CD4-positive, alpha-beta T cell treated with Interleukin-4 for 1 hour (primary cell): ENCODE measurements at places on chromosomes 3 and 15.
A peak's percentile ranks its signal among the peaks of the same experiment; 100 is the strongest.

- no peak for DNase-seq
Measured at GRCh38 chr15:92130244-92130643, 263.4 kb upstream of the ST8SIA2 start.

DNA sequence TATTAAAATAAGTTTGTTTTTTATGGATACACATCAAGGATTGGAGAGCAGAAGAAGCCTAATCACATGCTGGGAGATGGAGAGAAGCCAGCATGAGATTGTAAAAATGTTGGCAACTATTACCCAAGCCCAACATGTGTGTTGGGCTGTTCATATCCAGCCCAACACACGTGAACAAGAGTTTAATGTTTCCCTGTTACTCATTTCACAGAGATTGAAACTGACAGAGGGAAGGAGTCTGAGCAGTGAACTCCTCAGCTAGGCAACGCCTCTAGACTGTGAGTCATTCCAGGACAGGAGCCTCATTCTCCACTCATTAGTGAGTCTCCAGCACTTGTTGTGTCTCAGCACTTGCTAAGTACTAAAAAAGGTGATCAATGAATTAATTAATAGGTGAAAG, 43.2 kb upstream of the CMSS1 start:
- DNase-seq = no peak

DNA sequence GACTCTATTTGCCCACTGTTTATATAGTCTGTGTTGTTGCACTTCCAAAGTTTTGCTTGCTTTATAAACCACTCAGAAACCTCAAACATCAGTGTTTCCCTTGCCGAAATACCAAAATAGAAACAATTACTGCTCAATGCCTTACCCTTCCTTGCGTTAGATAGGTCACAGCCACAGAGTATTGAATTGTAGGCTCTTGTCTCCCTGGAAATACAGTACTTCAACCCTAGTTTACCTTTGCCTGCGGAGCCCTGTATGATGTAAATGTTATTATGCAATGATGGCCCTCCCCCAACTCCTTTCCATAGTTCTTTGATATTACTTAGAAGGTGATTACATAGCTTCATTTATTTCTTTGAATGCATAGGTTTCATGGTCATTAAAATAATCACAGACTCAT, 44.2 kb downstream of the SOX2 start:
- no peak for DNase-seq

- no peak for DNase-seq
Measured at GRCh38 chr15:27730868-27731267, 368.2 kb downstream of the OCA2 start.

DNA sequence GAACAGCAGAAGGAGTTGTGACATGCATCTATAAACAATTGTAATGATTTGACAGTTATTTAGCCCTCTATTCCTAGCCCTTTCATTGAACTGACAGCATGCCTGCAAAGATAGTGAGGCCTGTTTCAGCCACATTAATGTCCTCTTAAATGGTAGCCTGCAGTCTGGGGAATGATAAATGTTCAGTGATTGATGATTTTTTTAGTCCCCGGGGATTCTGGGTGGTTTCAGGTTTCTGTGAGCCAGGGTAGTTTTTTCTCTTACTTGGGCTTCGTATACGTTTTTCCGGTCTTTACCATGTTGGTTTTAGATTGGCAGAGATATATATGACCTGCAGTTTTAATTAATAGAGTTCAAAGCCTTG, 172.0 kb downstream of the TCF12 start:
- no peak for DNase-seq

DNA sequence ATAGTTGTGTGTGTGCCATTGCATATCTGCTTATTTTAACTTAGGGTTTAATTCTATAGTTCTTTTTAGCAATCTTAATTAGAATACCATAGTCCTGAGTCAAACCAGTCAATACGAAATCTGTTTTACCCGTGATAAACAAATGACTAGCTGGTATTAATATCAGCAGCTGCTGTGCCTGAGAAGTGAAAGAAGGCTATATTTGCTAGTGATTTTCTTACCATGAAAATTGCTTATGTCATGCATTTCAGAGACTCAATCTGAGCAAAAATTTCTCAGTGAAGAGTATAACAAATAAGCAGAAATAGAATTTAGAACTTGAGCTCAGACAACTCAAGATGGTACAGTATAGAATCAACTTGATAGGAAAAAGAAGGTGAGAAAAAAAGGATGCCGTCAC, 820.4 kb downstream of the NAALADL2 start:
- no peak for DNase-seq

DNA sequence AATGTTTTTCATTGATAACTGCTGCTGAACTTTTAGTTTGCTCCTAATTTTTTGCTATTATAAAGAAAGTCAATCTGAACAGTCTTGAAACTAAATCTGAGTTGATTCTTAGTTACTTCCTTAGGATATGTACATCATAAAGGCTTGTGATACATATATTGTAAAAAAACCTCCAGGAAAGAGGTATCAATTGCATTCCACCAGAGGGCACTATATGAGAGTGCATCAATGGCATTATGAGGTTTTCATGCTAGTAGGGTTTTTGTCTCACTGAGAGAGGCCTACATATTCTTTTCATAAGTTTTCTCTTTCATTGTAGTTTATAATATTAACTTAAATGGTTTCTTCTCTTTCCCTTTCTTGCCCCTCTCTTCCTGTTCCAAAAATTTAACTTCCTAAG, 46.9 kb downstream of the PIK3R4 start:
- peak; percentile 40 for DNase-seq

DNA sequence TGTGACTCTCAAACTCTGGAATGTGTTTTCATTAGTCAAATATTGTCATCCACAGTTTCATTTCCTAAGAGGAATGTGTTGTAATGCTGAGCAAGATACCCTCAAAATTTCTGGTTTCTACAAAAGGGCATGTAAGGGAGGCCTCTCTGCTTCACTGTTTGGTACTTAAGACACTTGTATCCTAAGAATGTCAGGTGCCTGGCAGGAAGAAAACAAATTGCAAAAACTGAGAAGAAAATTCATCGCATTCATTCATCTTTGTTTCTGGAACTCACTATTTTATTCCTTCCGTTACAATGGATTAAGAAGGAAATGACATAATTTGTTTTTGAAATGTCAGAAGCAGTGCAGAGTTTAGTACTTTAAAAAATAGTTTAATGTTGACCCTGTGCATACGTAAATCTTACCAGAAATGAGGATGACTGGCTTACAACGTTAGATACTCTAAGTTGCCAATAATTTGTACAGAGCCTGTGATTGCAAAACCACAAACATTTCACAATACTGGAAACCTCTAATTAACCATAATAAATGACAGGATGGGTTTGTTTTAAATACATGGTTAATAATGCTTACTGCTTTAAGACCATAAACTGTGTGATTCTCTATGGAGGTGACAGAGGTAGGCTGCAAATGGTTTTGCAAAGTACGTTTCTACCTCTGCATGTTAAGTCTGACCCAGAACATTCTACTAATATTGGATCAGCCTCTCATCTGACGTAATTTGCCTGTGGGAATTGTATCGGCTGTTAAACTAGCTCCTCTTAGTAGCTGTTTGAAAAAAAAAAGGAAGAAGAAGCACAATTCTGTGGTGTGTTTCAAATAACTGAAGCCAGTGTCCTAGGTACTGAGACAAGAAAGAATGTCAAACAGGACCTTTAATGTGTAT, 477.8 kb downstream of the RBMS3 start:
- DNase-seq = no peak

DNA sequence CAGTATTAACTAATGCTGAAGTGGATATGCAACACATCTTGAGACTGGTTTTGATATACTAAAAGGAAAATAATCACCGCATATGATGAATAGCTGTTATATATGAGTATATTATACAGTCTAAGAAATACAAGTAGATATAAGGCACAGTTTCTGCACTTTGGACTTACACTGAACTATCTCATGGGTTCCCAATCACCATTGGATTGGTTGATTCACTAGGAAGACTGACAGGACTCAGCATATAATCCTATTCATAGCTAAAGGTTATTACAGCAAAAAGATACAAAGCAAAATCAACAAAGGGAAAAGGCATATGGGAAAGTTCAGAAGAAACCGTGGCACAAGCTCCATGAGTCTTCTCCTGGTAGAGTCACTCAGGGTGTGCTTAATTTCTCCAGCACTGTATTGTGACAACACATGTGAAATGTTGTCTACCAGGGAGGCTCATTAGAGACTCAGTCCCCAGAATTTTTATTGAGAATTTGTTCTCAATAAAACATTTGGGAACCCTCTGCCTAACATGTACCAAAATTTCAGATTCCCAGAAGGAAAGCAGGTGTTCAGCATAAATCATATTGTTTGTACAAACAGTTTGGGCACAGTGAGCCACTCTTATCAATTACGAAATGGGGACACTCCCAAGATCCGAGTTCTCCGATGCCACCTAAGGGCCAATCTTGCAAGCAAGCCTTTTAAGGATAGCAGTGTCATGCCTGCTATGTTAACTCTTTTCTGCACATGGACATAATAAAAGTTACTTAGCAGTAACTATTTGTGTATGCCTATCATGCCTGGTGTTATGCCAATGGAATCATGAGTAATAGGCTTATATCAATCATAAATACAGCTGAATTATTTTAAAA, 26.8 kb downstream of the CMC1 start:
- DNase-seq = no peak

DNA sequence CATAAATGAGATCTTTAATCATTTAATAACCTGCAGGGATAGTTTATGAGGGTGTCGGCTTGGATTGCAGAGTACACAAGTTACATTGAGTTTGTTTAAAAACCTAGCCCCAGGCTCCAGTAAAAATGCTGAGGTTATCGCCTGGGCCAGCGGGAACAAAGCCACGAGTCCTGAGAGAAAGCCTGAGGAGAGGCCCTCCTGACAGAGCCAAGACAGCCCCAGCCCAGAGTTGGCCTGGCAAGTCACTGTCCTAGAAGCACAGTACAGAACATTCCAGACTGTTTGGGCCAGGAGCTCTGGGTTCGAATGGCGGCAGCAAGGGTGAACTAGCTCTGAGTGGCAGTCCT, 32.4 kb downstream of the SEC61A1 start:
- no peak for DNase-seq

GRCh38 chr3:113548501-113548900, 16.1 kb downstream of the SIDT1 start:
- no peak for DNase-seq

DNA sequence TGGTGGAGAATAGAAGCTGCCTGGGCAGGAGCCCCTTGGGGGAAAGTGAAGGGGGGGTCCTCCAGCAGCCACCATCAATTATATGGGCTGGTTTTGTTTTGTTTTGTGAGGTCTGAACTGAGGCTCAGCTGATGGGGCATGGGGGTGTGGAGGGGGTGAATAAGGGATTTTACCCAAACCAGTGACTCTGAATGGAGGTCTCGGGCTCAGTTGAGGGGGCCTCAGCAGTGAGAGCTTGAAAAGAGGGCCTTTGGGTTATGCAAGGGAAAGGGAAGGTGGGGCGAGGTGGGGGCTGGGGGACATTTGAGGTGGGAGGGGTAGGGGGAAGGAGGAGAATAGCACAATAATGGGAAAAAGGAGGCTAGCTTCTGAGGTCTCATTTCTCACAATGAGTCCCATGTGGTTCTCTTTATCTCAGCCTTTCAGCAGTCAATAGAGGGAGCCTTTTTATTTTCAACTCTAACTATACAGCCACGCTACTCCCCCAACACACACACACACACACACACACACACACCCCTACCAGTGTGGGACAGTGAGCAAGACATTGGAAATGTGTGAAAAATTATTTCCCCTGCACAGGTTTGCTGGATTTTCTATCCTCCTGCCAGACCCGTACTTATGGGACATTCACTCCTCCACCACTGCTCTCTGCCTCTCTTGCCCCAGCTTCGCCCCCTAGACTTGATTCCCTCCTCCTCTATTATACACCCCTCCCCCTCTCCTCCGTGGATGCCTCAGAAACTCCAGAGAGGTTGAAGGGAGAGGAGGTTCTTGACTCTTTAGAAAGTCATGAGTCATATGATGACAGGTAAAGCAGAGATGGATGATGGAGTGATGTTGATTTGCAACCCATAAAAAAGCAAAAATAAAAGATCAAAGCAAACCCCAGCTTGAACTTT, 96.0 kb downstream of the GTPBP8 start:
- DNase-seq = no peak

- no peak for DNase-seq
Measured at GRCh38 chr3:150098621-150099020, 127.9 kb upstream of the PFN2 start.

- DNase-seq = no peak
Measured at GRCh38 chr3:172323894-172324610, 124.2 kb downstream of the GHSR start.

DNA sequence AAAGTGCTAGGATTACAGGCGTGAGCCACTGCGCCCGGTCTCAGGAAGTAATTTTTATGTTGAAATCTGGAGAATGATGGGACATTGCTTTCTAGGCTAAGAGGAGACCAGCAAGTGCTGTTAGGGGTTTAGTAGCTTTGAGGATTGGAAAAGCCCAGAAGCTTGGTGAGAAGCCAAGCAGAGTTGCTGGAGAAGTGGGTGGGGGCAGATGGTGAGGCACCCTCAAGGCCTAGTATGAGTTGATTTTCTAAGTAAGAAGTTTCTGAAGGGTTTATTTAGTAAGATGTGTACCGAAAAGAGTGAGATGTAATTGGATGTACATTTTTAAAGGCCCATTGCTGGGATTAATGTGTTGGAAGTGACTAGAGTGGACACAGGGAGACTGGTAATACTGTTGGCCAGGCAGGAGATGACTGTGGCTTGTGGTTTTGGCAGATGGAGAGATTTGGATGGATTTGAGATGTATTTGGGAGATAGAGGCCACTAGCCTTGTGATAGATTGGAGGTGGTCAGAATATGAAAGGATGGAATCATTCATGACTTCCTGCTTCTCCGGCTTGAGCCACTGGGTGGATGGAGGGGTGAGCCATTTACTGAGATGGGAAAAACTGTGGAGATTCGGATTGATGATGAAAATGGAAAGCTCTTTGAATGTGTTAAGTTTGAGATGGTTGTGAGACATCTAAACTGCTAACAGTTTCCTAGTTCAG, 2.3 kb downstream of the LRRC28 start:
- no peak for DNase-seq

- no peak for DNase-seq
Measured at GRCh38 chr3:66428733-66429132, 72.1 kb downstream of the LRIG1 start.

- no peak for DNase-seq
Measured at GRCh38 chr15:89067751-89068150, 20.5 kb upstream of the ABHD2 start.

DNA sequence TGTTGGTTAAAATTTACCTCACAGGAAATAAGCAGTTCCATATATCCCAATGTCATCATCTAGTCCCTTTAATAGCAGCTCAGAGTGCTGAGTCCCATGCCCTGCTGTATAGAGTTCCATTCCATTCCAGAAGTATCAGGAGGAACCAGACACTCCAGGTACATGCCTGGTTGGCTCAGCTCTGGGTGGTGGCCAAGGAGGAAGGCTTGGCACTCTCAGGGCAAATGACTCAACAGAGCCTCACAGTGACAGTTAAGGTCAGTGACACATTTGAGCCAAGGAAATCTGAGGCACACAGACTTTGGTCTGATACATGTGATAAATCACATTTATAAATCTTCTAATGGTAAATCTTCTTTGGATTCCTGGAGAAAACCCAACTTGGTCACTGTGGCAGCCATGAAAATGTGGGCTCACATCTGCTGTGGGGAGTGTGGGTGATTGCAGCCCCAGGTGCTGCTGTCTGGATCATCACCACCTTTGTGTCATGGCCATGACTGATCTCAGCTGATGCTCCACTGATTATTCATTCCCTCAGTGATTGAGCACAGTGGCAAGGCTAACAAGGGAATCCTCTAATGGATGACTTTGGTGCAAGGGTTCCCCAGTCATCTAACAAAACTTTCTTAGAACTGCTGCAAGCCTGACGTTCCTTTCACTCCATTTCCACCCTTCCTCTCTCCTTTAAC, 9.3 kb downstream of the HHLA2 start:
- no peak for DNase-seq
